Stimulated activated CD4-positive, alpha-beta T cell treated with anti-CD3 and anti-CD28 coated beads, Interleukin-12 subunit alpha, Interleukin-12 subunit beta, amount 100 ng/mL, for 48 hours (primary cell): ENCODE measurements at places on chromosomes 4 and X.

- DNase-seq: no peak
These were observed 5.3 kb upstream of the OTC start for GRCh38 chrX:38347136-38347535.

GRCh38 chr4:102543030-102543928, 42.1 kb downstream of the NFKB1 start:
- DNase-seq: no peak

- DNase-seq: no peak
These were observed 511 bp upstream of the DUSP21 start for GRCh38 chrX:44843318-44843702.

- DNase-seq: no peak
These were observed 163.0 kb downstream of the FAM13A start for GRCh38 chr4:88893961-88894360.

GRCh38 chr4:129515356-129515755, 419.4 kb downstream of the C4orf33 start:
- DNase-seq: no peak

- no peak for DNase-seq
These were observed 680.8 kb upstream of the FAM241A start for GRCh38 chr4:111464251-111465045.

- no peak for DNase-seq
These were observed 25.1 kb downstream of the OCRL start for GRCh38 chrX:129565046-129565650.

GRCh38 chrX:139924069-139924695, 8.7 kb downstream of the ATP11C start:
- DNase-seq: no peak

DNA sequence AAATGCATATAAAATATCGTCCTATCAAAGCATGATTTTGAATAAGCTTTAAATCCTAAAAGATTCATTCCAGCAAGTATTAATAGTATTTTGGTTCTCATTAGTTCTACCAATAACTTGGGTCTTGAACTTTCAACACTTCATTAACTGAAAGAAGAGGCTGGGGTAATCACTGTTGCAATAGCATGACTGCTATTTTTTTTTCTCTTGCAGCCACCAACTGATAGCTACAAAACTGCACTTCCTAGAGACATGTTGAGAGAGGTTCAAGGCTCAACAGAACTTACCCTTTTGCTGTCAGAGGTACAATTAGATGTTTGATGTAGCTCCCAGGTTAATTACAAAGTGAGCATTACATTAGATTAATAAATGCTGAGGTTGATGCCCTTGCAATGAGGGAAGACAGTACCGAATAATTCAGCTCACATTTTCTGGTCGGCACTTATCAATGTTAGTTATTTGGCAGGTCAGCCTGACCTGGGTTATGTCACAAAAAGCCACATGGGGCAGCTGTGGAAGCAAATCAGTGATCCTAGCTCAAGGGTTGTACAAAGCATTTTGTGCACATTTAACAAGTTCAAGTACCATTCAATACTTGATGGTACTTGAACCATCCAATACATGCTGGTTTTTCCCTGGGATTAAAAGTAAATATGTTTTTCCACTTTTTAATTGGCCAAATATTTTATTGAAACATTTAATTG, 29.9 kb upstream of the TET2 start:
- DNase-seq: no peak

DNA sequence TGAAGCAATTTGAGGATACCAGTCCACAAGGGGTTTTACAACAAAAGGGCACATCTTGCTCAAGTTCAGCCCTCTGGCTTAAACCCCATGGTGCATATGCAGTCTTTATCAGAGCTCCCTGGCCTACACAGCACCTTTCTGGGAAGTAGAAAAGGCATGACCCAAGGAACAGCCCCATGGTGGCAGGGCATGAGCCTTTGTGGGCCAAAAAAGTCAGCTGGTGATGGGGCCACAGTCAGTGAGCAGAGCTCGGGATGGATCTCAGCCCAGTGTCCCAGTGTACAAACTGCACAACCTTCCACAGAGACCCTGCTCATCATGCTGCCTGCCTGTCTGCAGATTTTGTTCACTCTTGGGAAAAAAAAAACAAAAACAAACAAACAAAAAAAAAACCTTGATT, 22.3 kb upstream of the TMEM165 start:
- no peak for DNase-seq

DNA sequence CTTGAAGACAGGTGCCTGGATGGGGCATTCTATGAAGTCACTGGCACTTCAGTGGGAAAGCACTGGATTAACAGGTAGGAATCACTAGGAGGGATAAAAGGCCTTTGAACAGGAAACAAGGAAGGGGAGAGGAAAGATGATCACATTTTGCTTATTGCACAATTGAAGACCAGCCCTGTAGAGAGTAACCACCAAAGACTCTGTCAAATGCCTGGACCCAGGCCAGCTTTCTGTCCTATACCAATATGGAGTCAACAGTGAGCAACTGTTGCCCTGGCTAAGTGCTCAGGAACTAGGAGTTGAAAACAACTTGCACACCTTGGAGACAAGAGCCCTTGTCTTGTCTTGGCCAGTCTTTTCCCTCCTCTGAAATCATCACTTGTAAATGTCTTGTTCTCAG, 14.1 kb upstream of the RTL3 start:
- DNase-seq: no peak

GRCh38 chr4:58749206-58749605, 1639.0 kb upstream of the IGFBP7 start:
- no peak for DNase-seq

DNA sequence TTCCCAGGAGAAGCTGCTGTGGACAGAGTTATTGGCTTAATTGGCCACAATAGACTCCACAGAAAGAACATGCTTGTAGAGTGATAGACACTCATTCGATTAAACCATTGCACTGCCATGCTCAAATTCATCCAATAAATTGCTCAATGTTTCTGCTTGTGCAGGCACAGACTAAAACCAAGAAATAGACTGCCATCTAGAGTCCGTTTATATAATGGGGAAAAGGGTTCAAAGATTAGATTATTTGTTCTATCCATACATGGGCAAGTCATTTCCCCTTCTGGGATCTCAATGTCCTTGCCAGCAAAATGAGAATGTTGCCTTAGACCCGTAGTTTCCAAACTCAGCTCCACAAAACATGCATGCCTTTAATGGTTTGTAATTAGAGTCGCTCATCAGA, 8.7 kb downstream of the SMIM10 start:
- DNase-seq: no peak

DNA sequence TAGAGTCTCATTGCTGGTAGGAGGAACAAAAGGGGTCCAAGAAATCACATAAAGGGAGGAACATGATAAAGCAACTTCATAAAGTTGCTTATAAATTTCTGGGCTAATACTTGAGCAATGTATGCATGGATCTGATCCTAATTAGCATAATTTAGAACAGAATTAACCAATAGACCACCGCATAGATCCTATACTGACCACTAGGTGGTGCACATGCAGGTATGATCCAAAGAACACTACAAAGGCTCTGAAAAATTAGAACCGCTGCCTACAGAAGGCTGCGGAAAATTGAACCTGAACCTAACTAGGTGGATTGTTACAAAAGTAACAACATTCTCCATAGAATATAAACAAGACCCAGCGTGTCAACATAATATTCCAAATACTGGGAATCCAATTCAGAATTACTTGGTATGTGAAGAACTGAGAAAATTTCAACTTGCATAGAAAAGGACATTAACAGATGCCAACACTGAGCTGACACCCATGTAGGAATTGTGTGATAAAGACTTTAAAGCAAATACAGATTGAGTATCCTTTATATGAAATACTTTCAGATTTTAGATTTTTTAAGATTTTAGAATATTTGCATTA, 23.3 kb downstream of the BRCC3 start:
- DNase-seq: no peak

GRCh38 chr4:41888687-41889074, 46.5 kb upstream of the TMEM33 start:
- DNase-seq: no peak

DNA sequence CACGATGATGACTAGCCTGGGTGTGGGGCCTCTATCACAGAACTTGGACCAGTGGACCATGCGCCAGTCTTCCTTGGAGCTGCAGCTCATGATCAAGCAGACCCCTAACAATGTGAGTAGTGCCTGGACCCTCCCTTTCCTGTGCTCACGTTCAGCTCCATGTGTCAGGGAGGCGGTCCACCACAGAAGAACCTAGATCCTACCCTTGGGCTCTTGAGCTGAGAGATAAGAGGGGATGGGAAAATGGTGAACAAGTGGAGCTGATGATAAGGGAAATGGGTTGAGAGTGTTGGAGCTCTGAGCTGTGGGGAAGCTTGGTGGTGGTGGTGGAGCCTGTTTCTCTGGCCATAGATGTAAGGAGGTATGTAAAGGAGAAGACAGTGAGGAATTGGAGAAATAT, 13.1 kb downstream of the MED12 start:
- no peak for DNase-seq
